Fibroblast of skin of abdomen (primary cell): ENCODE measurements at places on chromosomes 2 and 18.

- DNase-seq = peak; percentile 31
Measured at GRCh38 chr2:23486684-23487075, 101.7 kb downstream of the KLHL29 start.

- DNase-seq = no peak
Measured at GRCh38 chr18:76274468-76275289, 220.4 kb downstream of the ZNF516 start.

DNA sequence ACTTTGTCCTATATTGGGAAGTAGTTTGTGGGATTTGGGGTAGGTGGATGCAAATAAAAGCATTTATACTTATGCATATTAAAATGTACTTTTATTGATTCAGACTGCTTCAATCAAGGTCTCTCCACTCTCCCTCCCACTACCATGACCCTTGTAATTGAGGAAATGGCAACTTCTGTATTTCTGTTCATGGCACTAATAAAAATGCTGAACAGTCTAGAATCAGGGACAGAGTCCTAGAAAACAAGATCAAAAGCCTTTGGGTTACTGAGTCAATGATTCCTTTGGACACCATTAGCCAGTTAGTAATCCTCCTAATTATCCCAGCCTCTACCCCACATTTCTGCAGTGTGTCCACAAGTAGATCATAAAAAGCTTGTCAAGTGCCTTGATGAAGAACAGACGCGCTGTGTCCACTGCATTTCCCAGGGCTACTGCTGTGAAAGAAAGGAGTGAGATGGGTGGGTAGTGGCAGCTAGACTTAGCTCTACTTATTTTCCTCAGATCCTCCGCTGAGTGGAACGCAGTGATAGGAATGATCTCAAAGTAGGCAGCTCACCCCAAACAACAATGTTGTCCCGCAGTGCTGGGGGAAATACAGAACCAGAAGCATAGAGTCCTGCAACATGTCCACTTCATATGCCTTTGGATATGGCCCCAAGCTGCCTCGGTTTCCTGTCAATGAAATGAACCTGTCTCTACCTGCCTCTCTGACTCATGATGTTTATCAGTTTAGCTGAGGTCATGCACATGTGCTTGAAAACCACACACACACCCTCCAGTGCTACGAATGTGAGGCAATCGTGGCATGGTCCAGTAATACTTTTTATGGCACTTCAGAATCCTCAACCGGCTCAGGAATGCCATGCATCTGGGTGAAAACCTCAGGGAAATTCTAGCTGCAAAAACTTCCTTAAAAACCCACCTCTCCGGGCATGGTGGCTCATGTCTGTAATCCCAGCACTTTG, 115.5 kb downstream of the COL6A3 start:
- peak; percentile 88 for DNase-seq

DNA sequence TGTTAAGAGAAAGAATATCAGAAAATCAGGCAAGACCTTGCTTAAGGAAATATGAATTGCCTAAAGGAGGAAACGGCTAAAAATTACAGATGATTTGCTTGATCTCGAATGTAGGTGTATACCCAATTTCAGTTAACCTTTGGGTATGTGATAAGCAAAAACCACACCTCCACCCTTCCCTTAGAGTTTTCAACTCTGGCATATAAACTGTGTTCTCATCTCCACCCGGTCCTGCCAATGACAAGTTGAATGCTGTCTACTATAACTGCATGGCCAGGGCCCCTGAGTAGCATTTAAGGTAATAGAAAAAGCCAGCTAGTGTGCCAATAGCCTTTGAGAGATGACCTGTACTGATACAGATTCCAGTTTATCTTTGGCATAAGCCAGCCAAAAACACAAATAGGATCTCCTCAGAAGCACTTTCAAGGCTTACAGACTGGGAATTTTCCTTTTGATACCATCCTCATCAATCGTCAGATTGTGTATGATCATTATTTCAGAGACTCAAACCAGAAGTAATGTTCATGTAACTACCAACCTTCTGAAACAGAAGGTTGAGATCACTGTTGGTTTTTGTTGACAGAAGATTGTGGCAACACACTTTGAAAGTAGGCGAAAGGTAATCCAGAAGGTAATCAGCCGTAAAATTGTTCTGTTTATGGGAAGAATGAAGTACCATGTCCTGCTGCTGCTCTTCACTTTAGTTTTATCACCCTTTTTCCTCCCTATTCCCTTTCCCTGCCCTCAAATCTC, 163.1 kb downstream of the GFPT1 start:
- DNase-seq = no peak

GRCh38 chr2:176091329-176092258, 927 bp upstream of the HOXD13 start:
- no peak for DNase-seq

GRCh38 chr18:62928326-62928725, 213.0 kb downstream of the PHLPP1 start:
- DNase-seq = peak; percentile 5

- DNase-seq = no peak
Measured at GRCh38 chr2:234265206-234265605, 214.7 kb downstream of the SPP2 start.

- DNase-seq = peak; percentile 77
Measured at GRCh38 chr2:69917852-69918251, 2.9 kb downstream of the MXD1 start.

DNA sequence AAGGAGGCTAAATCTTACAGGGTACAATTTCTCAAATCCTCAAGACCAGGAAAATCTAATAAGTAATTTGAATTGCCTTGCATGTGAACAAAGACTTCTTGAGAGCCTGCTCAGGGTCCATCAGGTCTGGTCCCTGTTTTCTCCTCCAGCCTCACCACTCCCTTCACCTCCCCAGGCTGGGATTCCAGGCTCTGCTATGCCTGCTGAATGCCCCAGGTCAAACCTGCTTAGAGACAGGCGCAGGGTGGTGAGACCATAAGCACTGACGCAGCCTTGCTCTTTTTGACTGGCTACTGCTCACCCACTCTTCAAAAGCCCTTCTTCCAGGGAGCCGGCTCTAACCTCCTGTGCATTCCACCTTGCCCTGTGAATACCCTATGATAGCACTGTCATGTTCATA, 356.4 kb upstream of the ACVR2A start:
- no peak for DNase-seq

GRCh38 chr2:129775952-129776653, 203.4 kb upstream of the RAB6C start:
- no peak for DNase-seq

- DNase-seq = no peak
Measured at GRCh38 chr2:101732199-101732598, 34.7 kb downstream of the MAP4K4 start.
